Tibial nerve (tissue), 4 donors: ENCODE measurements at places on chromosomes 6 and 20. TPM values are rescaled to one million over a fixed set of nuclear protein-coding genes. Genes with fewer than 3 reads are reported as not detected.

TMEM200A gene
- 5.3 TPM for total RNA-seq

ESF1 gene
- total RNA-seq = 28.0 TPM

GPX5 gene
- total RNA-seq = not detected

TRIM31 gene
- not detected for total RNA-seq

MEI4 gene
- not detected for total RNA-seq

PI16 gene
- 52.9 TPM for total RNA-seq

ARFGAP1 gene
- 124 TPM for total RNA-seq

TINAG gene
- total RNA-seq = not detected

RGS17 gene
- 3.3 TPM for total RNA-seq

ADGB gene
- total RNA-seq = not detected

TREM2 gene
- total RNA-seq = 12.3 TPM

PRDM1 gene
- total RNA-seq = 17.3 TPM

HDGFL1 gene
- total RNA-seq = not detected
